Mesendoderm (in vitro differentiated cells): ENCODE measurements at places on chromosomes 1 and 21.

DNA sequence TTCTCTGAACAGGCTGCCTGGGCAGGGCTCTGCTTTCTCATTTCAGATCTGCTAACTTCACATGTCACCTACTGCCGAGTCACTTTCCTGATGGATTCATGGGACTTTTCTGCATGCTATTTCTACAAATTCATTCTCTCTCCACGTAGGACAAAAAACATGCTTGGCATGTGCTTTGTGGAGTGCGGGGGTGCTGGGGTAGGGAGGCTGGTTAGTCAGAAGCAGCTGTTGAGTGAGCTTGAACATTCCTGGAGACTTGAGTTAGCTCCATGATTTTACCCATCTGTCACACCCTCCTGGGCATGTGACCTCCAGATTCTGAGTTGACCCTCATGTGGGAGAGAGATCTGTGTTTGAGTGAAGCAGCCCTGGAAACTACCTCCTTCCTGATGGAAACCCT is 71.4 kb downstream of the UCK2 start:
- peak; percentile 78 for DNase-seq

- no peak for DNase-seq
Measured at GRCh38 chr1:181061891-181062835, 26.3 kb upstream of the IER5 start.

GRCh38 chr1:36166938-36167905 is 11.3 kb downstream of the MAP7D1 start:
- peak; percentile 47 for DNase-seq

DNA sequence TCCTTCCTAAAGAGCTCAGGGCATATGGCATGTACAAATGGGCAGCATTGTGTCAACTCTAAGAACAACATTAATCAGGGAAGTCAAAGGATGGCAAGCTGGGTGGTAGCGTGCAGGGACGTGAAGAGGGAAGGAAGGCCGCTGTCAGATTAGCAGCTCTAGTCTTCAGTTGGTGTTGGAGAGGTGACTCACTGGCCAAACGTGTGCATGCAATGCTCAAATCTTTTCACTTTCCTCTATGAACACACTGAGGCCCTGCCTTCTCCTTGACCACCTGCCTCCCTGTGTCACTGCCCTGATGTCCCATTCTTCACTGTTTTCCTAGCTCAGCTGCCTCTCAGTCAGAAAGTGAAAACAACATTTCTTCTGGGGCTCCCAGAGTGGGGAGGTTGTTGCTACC is 5.9 kb upstream of the PIGR start:
- no peak for DNase-seq

DNA sequence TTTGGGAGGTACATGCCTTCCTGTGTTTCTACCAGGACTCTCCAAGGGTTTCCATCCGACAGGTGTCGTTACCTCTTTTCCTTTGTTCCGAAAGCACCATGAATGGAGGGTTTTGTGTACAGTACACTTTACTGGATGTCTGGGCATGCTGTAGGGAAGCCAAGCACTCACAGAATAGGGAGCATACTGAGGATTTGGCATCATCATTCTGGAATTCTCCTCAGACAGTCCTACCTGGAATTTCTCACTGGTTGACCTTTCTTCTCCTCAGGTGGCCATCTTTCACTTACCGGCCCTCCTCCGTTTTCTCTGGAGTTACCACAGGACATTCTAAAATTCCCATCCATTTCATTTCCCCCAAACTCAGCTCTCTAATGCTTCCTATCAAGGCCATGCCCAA is 5.9 kb upstream of the MPL start:
- peak; percentile 36 for DNase-seq

DNA sequence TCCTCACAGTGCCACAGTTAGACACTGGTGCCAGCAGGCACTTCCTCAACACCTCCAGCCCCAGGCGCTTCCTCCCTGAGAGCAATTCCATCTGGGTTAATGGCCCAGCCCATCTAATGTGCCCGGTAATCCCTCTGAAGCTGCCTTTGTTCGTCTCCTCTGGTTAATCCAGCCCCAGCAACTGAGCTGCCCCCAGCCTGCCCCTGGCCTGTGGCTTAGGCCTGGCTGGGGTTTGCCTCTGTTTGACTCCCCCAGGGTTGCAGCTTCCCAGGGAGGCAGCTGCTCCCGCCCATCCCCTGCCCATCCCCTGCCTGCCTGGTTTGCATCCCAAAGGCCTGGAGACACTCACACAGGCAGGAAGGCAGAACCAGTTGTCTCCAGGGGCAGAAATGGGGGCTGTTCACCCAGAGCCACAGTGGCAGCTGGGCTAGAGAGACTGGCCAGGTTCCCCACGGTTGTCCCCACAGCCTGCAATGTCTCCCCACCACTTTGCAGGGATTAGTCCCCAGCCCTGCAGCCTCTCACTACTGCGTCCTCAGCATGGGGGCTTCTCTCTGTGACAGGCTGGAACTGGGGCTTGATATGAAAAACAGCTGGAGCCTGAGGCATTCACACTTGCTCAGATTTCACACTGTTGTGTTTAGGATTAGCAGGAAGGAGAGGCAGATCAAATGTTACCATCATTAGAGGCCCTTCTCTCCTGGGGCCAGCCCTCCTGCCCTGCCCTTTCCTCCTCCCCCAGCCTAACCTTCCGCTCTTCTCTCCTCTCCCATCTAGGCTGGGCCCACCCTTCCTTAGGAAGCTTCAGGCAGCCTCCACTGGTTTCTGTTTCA is 120.2 kb downstream of the TLR5 start:
- DNase-seq, result peak; percentile 99

GRCh38 chr1:41547781-41548560 is 63.5 kb upstream of the EDN2 start:
- DNase-seq, result no peak

GRCh38 chr1:206116191-206116872 is 856 bp downstream of the AVPR1B start:
- no peak for DNase-seq

DNA sequence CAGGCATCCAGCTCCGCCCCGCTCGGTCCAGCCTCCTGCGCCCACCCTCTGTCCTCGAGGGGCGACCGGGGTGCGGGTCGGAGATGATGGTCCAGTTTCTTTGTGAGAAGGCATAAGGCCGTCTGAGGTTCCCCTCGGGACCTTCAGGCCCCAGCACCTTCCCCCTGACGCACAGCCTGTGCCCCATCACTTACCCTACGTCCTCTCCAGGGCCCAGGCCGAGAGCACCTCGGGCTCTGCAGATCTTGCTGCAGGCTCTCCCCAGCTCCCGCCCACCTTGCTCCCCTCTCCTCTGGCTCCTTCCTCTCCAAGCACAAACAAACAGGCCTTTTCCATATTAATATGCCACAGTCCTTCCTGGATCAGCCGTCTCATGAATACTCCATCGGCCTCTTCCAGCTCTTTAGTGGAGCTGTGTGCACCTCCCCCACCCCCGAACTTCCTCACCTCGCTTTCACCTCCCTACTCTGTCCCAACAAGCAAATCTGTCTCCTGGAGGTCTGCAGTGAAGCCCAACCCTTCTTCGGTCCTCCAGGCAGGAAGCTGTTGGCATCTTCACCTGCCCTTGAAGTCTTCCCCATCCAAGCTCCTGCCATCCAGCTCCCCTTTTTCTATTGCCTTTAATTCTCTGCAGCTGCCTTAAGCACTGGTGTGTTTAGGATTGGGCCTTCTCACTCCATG is 448 bp upstream of the COL9A2 start:
- DNase-seq, result peak; percentile 76

GRCh38 chr1:234676103-234676594 is 66.2 kb upstream of the IRF2BP2 start:
- peak; percentile 88 for DNase-seq

DNA sequence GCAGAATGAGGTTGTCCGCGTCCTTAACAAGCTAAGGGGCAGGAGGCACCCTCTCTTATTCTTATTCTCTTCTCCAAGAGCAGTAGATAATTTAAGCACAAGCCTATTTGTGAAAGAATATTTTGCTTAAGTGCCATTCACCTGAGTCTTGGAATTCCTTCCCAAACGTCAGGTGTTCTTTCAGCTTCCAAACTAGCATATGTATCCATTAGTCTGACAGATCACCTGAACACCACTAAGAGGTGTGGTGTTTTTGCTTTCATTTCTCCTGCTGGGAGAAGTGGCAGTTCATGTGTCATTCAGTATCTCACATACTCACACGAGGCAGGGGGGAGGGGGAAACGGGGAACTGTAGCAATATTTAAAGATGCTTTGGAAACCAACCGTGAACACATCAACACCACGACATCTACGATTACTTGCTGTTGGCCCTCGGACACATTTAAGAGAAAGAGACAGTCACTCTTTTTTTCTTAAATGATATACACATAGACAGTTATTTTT is 45.5 kb upstream of the RBM15 start:
- DNase-seq, result no peak

DNA sequence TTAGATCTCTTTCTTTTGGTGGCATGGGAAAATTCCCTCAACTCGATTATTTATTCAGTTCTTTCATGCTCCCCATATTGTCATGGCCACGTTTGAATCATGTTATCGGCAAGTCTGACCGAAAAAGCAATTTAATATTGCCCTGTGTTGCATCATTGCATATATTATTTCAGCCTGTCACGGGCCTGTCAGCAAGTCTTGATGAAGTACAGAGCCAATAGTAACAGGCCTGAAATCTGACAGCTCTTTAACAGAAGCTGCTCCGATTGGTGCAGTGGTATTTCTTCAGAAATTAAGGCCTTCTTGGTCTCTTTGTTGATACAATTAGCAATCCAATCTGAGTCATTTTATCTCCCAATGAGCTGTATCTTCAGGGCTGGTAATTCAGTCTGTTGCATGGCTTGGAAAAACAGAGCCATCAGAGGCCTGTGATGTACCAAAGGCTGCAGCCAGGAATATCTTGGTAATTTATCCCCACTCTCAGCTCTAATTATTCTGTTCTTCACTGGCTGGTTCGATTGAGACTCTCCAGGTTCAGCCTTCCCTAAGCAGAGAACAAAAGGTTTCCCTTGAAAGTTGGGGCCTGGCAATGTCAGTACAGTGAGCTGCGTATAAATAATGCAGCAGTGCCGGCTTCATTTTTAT is 149.5 kb downstream of the FGGY start:
- peak; percentile 29 for DNase-seq

- DNase-seq, result peak; percentile 61
Measured at GRCh38 chr1:108560189-108560873, 431 bp downstream of the EEIG2 start.

DNA sequence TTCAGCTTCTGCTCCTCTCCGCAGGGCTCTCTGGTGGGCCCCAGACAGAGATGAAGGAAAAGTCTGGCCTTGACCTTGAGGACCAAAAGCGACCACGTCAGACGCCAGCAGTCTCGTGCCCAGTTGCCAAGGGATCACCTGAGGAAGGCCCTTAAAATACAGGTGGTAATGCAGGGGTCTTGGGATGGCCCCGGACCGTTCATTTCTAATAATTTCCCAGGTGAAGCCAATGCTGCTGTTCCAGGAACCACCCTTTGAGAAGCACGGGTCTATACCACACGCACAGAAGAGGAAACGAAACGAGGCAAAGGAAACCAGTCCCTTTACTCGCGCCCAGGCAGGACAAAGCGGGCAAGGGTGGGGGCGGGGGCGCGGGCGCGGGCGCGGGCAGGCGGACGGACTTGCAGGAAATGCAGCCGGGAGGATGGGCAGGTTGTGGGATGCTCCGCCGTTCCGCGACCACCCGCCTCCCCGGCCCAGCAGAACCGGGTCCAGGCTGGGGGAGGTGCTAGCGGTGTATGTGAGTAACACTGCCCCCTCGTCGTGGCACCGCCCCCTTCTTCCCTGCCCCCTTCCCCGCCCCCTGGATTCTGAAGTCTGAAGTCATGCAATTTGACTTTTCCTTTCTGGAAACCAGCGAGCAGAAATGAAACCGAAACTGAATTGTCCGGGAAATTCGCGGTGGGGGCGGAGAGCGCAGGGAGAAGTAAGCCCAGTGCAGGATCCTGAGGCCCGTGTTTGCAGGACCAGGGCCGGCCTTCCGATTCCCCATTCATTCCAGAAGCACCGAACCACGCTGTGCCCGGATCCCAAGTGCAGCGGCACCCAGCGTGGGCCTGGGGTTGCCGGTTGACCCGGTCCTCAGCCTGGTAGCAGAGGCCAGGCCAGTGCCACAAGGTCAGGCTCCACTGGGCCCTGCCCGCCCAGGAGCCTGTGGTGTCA is 5.8 kb upstream of the MX1 start:
- peak; percentile 77 for DNase-seq
